ENCODE measurements at places on chromosomes 2 and 18. TPM values are rescaled to one million over a fixed set of nuclear protein-coding genes. Genes with fewer than 3 reads are reported as not detected.
A peak's percentile ranks its signal among the peaks of the same experiment; 100 is the strongest.

- peak overlapping the region; percentile 71 for H3K27ac ChIP-seq
- DNase-seq = peak; percentile 54
- H3K4me3 ChIP-seq = no peak overlapping the region
- no peaks in the 10 kb centered on the region for H3K27me3 ChIP-seq
Measured at GRCh38 chr2:27798486-27798885, 27.0 kb downstream of the MRPL33 start.

DNA sequence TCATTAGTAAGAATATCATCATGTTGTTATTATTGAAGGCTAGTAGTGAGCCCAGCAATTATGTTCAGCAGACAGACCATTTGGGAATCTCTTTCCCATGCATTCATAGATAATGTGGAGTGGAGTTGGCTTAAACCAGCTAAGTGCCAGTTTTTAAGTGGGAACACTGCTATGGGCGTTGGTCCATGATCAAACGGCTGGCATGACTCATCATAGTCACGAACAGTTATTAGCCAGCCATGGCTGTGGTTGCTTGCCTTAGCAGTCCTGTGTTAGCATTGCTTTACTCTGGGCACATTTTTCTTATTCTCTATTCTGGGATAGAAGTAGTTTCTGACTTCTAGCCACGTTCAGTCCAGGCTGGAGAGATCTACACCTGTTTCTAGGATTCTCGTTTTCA, 17.7 kb downstream of the EIF4E2 start:
- no peak for DNase-seq
- H3K27ac ChIP-seq = no peak overlapping the region
- peaks cover 10% of the 10 kb centered on the region for H3K36me3 ChIP-seq

DNA sequence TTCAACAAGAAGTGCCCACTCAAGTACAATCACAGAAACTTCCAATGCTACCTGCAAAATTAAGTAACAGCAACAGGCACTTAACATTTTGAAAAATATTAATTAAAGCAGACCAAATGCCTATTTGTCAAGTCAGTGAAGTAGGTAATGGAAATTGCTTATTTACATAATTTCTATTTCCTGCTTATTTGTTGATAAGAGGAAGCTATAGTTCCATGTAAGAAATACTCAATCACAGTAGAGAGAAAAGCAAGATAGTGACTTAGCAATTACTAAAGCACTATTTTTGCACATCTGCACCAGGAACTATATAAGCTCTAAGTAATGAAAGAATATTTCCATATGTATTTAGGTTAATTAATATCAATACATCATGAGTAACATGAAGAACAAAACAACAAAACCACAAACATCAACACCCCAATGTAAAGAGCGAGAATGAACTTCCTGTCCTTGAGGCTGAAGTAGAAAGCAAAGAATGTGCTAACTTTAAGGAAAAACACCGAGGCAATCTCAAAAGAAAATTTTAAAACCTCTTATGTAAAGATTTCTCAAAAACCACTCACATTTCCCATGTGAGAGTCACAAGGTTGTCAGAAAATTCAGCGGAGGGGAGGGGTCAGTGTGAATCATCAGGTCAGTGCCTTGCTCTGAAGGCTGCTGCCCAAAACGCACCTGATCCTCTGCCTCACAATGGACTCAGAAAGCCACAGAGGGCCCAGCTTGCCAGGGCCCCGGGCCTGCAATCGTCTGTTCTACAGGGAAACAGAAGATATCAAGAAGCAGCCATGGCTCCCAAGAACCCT, 12.5 kb downstream of the NPC1 start:
- H3K4me1 ChIP-seq = no peaks in the 10 kb centered on the region
- no peak overlapping the region for H3K4me3 ChIP-seq
- no peak for DNase-seq
- peaks cover 7% of the 10 kb centered on the region for H3K36me3 ChIP-seq
- H3K27me3 ChIP-seq = no peaks in the 10 kb centered on the region

The ALPP gene
- not detected for total RNA-seq
